ENCODE measurements at places on chromosomes 6 and 20.

- no peak for DNase-seq
These were observed 310.3 kb downstream of the CLVS2 start for GRCh38 chr6:123306334-123306733.

DNA sequence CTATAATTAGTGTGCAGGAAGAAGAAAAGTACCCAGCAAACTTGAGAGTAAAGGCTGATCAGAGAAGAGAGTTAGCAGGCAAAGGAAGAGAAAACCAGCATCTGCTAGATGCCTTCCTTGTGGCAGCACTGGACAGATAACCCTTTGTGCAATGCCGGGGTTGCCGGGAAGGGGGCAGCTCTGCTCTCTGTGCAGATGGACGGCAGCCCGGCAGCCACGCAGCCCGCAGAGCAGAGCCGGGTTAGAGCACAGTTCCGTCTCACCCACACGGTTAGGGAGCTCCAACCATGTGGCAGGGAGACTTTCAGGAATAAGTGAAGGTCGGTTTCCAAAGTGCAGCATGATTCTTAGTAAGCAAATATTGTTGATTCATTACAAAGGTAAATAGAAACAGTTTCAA lies 80.0 kb upstream of the RPS6KA2 start:
- no peak for DNase-seq

- no peak for DNase-seq
These were observed 62.0 kb downstream of the FAXC start for GRCh38 chr6:99287523-99287922.

- DNase-seq: no peak
These were observed 190.9 kb upstream of the FOXA2 start for GRCh38 chr20:22775256-22775655.

- DNase-seq: no peak
These were observed 242.3 kb upstream of the PREP start for GRCh38 chr6:105645156-105645555.
